CD4-positive, CD25-positive, alpha-beta regulatory T cell (primary cell): ENCODE measurements at places on chromosomes 5 and 9.

DNA sequence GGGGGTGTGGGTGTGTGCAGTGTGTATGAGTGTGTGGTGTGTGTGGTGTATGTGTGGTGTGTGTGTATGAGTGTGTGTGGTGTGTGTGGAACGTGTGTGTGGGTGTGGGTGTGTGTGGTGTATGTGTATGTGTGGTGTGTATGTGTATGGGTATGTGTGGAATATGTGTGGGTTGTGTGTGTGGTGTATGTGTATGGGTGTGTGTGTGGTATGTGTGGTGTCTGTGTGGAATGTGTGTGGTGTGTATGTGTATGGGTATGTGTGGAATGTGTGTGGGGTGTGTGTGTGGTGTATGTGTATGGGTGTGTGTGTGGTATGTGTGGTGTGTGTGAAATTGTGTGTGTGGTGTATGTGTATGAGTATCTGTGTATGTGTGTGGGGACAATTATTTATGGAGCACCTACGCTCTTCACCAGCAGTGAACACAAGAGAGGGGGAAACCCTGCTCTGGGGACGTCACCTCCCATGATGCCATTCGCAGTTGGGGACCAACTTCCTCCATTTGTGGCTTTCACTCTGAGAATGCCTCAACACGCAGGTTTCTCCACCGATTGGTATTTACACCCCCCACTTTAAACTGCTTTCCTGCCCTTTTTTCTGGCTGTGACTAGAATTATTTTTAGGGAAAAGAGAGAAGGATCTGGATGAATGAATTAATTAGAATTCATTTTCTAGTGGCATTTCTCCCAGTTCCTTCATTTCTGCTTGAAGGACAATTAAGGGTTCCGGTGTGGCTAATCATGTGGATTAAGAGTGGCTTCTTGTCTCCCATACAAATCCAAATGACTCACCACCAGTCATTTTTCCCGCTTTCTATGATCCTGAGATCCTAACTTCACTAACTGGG, 238.1 kb downstream of the ROR2 start:
- DNase-seq: peak; percentile 80

GRCh38 chr5:149419859-149420544, 40.9 kb upstream of the IL17B start:
- no peak for DNase-seq

DNA sequence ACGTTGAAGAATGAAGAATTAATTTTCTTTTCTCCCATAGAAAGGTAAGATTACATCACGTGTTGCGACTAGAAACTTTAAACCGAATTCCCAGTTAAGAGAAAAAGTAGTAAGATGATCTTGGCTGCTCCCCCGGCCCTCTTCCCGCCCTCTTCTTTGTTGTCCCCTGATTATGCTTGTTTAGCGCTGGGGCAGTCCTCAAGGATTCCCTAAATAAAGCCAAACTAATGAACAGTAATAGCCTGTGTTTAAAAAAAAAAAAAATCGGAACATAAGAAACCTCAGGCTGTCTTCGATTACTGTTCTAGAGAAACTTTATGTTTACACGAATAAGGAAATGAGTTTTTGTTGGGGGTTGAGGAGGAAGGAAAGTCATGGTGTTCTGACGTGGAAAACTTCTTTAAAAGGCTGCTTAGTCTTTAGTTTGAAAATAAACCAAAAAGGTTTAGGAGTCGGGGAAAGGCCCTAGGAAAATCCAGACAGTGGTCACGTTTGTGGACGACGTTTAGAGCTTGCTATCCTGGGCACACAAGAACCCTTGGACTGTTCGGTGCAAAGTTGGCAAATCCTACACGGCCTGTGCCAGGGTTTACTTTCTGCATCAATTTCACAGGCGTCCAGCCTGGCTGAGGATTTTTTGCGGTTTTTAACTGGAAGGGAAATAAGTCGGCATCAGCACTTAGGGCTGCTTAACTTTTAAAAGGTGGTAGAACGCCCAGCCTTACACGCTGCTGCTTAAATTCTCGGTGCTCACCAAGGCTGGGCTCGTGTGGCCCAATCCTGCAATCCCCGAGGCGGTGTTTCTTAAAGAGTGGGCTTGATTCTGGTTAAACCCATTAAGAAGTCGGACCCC, 1.1 kb upstream of the MAT2B start:
- no peak for DNase-seq

DNA sequence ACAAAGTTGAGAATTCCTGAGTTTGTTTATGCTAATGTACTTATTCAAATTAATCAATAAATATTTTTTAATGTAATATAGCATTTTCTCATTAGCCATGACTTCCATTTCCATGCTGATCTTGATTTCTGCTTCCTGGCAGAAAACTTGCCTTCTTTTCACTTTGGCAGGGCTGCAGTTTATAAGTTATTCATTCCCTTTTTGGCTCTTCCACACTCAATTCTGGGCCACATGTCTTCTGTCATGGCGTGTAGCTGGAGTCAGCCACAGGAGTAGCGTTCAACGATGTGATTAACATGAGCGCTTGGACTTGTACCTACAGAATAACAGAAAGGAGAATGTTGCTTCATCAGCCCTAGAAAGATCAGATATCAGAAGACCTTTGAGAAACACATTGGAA, 172.9 kb downstream of the CFAP90 start:
- no peak for DNase-seq
